D721Med (cell line): ENCODE measurements at places on chromosomes 11 and 22.

DNA sequence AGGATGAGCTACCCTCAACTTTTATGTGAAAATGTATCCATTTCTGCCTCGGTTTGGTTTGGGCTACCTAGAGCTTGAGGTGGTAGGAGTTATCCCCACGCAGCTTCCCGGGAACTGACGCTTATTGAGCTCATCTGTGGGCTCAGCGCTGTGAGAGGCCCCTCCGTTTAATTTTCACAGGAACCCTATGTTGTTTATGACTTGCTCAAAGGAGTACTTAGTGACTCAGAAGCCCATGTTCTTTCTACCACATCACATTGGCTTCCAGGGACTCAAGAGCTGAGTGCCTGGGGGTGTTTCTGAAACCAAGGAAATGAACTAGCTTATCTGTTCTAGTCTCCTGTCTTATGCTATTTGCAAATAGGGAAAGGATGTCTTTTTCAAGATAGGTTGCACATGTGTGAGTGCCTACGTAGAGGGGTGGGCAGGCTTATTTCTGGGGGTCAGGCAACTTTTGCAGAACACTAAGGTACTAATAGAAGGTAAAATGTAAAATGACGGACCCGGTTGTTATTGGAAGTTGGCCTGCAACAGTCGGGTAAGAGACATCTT is 40.5 kb downstream of the MICAL2 start:
- DNase-seq, result no peak

- no peak for DNase-seq
Measured at GRCh38 chr11:31640611-31641010, 131.0 kb downstream of the ELP4 start.

GRCh38 chr11:66789097-66789890 is 53.9 kb upstream of the RCE1 start:
- no peak for DNase-seq

DNA sequence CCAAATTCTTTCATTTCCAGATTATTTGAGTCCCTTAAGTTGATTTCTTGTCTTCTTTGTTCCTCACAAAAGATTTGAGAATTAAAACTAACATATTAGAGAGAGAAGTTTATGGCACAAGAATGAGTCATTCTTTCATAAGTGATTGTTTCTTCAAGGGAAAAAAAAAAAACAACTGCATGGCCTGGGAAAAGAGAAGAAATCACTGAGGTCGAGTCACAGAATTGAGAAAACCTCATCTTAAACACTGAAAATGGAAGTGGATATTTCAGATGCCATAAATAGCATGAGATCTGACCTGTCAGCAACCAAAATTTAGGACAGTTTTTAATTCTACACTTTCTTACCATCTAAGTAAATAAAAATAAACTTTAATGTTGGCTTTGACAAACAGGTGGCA is 87.2 kb downstream of the CWF19L2 start:
- DNase-seq, result no peak

DNA sequence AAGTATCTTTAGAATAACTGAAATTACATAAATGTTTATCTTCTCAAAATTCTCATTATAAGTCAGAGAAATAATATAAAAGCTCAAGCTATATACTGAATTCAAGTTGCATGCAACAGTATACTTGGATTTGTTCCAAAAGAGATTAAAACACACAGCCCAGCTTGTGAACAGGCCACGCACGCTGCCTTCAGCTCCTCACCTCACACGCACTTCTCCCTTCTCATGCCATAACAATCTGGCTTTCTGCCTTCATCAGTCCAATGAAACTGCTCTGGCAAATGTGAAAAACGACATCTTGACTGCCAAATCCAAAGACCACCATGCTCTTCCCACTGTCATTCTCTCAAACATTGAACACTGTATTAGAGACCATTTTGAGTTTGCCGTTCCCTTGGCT is 22.1 kb downstream of the ATP6V1E1 start:
- DNase-seq, result no peak

DNA sequence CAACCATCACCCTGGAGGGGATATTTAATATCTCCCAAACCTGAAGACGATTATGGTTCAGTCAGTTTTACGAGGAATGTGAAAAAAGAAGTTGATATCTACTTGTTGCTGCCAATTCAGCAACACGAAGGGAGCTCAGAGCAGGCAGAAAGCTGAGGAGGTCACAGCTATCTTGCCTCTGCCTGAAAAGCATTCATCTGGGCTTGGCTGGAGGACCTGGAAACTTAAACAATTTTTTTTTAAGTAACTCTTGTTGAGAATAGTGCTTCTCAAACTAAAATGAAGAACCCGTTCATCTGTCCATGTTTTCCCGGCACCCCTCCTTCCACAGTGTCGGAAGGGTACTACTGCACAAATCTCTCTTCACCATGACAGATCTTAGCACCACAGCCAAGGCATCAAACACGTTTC is 98.9 kb downstream of the MICAL3 start:
- DNase-seq, result no peak

DNA sequence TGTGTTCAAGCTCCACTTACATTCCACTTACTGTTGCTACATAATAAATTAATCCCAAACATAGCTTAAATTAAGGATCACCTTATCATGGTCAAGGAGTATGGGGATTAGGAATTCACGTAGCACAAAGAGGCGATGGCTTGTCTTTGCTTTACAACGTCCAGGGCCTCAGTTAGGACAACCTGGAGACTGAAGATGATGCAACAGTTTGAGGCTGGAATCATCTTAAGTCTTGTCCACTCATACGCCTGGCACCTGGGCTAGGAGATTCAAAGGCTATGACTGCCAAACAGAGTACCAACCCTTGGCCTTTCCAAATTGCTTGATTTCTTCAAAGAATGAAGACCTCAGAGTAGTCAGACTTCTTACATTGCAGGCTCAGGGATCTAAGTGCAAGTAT is 149.1 kb downstream of the SBF2 start:
- no peak for DNase-seq

DNA sequence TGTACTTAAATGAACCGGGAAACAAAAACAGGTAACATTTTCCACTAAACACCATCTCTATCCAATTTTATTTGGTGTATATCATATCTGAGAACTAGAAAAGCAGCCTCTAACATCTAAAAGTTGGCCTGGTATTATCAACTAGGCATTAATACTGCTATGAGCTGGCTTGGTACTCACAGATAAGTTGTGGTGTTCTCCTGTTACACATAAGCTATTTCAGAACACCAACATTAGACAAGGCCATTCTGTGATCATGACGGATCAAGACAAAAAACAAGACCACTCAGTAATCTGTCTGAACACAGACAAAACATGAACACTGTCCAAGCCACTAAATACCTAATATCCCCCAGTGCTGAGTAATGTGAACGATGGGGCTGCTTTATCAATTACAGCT is 11.9 kb downstream of the RIC3 start:
- DNase-seq, result no peak
